ENCODE measurements at places on chromosomes 6 and 20. TPM values are rescaled to one million over a fixed set of nuclear protein-coding genes. Genes with fewer than 3 reads are reported as not detected.

The KIF25 gene
- 0.65 TPM for polyA plus RNA-seq

The ATAT1 gene
- 5.1 TPM for polyA plus RNA-seq

The NKX2-2 gene
- polyA plus RNA-seq, result not detected

The RFX6 gene
- polyA plus RNA-seq, result 0.10 TPM

The CYP24A1 gene
- not detected for polyA plus RNA-seq

The KLC4 gene
- 25.6 TPM for polyA plus RNA-seq

The RING1 gene
- polyA plus RNA-seq, result 40.5 TPM

The GPSM3 gene
- 71.0 TPM for polyA plus RNA-seq

The PI16 gene
- polyA plus RNA-seq, result 0.56 TPM

The SPTLC3 gene
- 2.2 TPM for polyA plus RNA-seq

The FANCE gene
- polyA plus RNA-seq, result 4.3 TPM

The SLC26A8 gene
- polyA plus RNA-seq, result 0.43 TPM

The OR2J3 gene
- not detected for polyA plus RNA-seq
